ENCODE measurements at places on chromosomes 12 and 14.

DNA sequence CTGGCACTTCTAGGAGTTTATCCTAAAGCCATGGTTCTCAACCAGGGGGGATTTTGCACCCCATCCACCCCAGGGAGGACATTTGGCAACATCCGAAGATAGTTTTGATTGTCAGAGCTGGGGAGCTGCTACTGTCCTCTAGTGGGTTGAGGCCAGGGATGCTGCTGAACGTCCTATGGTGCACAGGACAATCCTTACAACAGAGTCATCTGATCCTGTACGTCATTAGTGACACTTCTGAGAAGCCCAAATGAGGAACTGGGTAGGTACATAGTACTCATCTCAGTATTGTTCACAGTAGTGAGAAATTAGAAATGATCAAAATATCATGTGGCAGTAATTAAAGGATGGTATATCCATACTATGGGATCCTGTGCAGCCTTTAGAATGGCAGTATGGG is 185.1 kb downstream of the CHST11 start:
- DNase-seq: no peak

GRCh38 chr12:115835445-115835844 is 442.0 kb downstream of the MED13L start:
- no peak for DNase-seq

DNA sequence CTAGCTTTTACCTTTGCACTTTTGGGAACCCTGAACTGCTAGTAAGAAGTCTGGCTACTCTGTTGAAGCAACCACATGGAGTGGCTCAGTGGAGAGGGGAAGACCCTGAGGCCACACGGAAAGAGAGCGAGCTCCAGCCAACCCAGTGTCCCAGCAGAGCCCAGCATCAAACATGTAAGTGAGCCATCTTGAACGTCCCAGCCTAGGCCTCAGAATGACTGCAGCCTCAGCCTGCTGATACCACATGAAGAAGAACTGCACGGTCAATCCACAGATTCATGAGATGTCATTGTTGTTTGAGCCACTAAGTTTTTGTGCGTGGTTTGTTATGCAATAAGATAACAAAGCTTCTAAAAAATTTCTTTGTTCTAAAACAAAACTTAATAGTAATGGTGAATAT is 40.2 kb downstream of the TFCP2 start:
- DNase-seq: no peak

DNA sequence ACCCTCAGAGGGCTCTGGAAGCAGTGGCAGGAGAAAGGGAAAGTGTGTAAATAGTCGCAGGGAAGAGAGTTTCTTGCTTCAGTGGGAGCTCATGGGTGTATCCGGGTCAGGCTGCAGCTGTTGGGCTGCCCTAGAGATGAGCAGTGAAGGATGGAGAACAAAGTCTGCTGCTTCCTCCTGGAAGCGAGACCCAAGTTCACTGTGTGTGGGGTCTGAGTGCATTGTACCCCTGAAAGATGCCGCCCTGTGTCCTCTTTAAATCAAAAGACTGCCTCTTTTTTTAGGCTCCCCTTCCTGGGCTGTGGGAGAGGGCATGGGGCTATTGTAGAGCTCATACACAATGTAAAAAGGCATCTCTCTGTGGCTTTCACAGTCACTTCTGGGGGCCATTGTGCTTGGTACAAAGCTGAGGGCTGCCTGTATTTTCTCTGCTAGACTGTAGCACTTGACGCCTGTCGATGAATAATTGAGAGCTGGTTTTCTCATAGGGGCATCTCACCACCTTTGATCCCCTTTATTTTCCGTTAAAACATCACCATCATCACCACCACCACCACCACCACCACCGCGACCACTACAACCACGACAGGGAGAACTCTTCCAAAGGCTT is 16.7 kb downstream of the CHST11 start:
- no peak for DNase-seq

GRCh38 chr14:24335461-24336171 is 745 bp upstream of the ADCY4 start:
- DNase-seq: no peak

GRCh38 chr12:107241411-107241810 is 148.1 kb upstream of the CRY1 start:
- DNase-seq: no peak

GRCh38 chr12:124075841-124076240 is 102.8 kb downstream of the ZNF664 start:
- DNase-seq: no peak

GRCh38 chr12:47790676-47791350 is 17.8 kb downstream of the SLC48A1 start:
- DNase-seq: no peak

- no peak for DNase-seq
These were observed 948.2 kb downstream of the BCL11B start for GRCh38 chr14:98323836-98324235.

GRCh38 chr12:2043054-2043453 is 9.7 kb upstream of the CACNA1C start:
- no peak for DNase-seq

DNA sequence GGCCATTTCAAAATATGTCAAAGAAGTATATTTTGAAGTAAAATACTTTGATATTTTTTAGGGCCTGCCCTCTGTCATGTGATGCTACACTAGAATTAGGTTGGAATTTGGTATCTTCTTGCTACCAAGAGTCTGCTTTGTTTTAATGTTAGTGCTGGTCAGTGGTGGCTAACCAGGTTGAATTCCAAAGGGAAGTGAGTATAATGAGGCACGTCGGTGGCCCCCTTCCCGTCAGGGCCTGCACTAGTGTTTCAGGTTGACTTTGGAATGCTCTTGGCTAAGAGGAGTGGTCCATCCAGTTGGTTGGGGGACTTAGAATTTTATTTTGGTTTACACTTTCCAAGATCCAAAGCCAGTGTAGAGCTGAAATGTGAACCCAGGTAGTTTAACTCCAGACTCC is 185.4 kb downstream of the NOVA1 start:
- DNase-seq: no peak

- no peak for DNase-seq
These were observed 5.1 kb upstream of the ENDOU start for GRCh38 chr12:47730341-47730744.

DNA sequence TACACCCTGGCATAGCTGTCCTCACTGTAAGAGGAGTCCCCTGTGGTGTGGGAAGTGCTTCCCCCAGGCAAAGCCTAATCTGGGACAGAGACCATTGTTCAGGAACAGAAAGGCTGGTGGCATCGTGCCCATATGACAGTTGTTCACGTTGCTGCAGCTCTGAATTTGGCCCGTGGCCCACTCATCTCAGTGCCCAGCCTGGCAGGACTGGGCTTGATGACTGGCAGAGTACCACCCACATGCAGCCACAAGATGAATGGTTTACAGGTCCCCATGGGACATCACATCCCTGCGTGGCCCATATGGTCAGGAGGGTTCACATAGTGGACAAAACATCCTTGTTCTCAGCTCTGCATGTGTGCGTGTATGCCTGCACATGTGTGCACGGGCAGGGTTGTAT is 17.5 kb downstream of the IQSEC3 start:
- peak; percentile 94 for DNase-seq

DNA sequence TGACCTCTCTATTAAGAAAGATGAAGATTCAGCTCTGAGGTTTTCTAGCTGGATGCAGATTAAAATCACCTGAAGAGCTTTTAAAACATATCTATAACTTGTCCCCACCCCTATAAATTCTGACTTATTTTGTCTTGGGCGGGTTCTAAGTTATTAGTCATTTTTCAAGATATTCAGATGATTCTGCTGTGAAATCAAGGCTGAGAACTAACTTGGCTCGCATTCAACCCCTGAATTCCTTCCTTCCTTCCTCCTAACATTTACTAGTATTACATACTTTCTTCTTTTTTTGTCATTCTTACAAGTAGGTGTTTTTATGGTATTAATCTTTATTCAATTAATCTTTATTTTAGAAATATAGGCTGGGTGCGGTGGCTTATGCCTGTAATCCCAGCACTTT is 55.4 kb downstream of the SSPN start:
- no peak for DNase-seq

DNA sequence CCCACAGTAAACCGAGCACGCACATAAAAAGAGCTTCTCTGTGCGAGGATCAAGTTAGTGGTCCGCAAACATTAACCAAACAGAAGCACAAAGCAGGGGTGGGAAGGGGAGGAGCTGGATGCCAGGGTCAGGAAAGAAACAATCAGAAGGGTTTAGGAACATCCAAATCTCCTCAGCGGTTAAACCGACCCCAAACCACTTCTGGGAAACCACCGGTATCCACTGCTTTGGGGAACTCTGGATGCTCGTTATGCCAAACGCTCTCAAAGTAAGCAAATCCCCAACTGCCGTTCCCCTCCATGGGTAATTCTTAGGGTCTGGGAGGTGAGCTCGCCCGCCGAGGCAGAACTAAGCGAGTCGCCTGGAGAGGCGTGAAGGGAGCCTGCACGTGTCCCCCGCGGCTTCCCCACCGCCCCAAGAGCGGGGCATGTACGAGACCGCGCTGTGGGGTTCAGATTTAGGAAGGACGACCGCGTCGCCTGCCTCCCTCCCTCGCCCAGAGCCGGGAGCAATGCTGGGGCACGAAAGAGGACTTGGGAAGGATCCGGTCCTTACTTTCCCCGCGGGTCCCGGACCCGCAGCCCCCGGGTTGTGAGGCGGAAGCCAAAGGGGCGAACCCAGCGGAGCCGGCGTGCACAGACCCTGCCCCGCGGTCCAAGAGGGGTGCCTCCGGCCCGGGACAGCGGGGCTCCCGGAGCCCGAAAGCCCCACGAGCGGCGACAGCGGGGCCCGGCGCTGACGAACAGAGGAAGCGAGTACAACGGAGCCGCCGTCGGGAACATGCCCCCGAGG is 711 bp downstream of the SBNO1 start:
- DNase-seq: no peak

DNA sequence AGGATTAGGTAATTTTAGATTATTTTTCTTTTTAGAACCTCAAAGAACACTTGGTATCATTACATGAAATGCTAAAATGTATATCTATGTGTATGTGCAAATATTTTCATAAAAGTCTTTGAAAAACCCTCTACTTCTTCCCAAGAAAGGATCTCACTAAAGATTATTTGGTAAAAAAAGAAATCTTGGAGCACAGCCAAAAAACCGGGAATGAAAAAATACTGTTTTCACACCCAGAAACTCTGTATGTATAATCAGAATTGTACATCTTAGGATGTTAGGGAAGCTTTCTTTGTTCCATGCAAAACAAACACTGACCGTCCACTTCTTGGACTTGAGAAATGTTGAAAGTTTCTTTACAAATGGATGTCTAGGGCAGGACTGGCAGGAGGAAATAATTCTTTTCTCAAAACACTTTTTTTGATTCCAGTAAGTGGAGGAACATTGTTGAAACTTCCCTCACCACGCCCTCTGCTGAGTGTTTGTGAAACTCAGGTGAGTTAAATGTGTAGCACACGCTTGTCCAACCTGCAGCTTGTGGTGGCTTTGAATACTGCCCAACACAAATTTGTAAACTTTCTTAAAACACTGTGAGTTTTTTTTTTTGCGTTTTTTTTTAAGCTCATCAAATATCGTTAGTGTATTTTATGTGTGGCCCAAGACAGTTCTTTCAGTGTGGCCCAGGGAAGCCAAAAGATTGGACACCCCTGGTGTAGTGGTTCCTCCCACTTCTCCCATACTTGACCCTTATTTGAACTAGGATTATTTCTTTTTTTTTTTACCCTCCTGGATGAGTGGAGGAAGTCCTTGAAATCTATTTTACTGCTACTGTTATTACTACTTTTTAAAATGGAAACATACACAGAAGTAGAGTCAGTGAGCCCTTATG is 26.6 kb downstream of the FBXO34 start:
- DNase-seq: no peak

DNA sequence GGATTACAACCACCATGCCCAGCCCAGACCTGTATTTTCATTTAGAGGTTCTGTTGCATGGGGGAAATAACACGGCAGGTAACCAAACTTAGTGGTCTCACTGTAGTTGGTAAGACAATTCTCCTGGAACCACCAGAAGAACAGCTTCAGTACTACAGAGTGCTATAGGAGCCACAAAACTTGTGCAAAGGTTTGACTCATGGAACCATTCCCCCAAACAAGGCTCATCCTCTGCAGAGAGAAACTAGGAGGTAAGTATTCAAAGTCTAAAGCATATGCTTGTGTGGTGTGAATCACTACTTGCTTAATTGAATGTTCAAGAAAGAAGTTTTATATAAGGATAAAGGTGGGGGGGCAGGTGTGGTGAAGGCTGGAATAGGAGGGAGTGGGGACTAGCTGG is 58.7 kb downstream of the GNS start:
- DNase-seq: no peak

DNA sequence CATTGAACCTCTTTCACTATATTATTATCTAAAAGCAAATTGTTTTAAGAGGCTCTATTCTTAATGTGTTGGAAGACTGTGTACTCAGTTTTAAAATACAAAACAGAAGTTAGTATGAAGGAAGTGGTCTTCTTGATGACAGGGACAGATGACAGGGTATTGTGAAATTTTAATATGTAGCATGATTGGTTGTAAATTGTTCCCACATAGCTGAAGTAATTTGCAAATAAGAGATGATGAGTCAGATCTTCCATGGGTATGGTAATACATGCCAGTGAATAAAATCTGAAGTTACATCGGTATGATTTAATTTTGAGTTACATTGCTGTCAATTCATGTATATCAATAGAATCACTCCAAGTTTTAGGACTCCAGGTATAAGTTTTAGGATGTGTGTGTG is 454.8 kb downstream of the AEBP2 start:
- DNase-seq: no peak

- no peak for DNase-seq
These were observed 54.1 kb downstream of the BEGAIN start for GRCh38 chr14:100532906-100533655.
